ENCODE measurements at places on chromosomes 7 and 10.

DNA sequence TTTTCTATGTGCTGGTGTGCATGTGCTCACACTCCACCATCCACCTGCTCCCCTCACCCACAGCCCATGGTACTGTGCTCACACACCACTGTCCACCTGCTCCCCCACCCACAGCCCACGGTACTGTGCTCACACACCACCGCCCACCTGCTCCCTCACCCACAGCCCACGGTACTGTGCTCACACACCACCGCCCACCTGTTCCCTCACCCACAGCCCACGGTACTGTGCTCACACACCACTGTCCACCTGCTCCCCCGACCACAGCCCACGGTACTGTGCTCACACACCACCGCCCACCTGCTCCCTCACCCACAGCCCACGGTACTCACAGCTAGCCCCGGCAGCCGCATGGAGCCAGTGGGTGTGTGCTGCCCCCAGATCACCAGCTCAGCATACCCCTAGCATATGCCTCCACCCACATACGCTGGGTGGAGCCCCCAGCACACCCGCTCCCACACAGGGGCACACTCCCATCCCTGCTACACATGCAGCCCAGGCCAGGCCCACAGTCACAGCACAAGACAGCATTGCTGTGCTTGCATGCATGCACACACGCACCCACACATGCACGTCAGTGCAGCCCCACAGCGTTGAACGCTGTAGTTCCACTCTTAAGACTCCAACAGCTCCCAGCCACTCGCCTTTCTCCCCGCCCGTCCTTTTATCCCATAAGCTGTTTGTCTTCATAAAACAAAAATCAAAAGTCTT is 62.0 kb downstream of the PAX2 start:
- DNase-seq, result no peak

DNA sequence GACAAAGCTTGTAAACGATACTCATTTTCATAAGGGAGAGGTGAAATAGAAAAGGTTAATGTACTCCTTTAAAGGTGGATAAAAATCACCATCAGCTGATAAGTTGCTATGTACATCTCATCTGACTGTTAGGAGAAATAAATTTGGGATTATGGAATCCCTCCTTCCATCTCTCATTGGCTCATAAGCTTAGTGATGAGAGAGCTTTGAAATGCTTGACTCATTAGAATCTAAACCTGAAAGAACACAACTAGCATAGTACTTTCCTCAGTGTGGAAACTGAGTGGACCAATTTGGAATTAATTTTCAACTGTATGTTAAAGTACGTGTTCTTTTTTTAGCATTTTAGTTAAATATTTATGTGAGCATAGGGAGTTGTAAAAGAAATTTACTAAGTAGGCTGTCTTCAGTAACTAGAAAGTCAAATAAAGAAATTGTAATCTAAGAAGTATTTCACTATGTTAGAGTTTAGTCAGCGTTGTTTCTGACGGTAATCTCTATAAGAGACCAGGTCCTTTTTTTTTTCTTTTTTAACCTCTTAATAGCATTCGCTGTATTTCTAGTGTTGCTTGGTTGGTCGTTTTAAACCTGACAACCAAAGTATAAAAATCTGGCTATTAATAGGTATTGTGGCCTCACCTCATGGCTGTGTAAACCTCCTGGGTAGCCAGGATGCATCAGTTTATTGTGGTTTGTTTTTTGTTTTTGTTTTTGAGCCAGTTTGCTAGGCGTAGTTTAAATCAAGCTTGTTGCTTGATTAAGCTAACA is 34.4 kb downstream of the FHIP2A start:
- no peak for DNase-seq

GRCh38 chr10:125057158-125058001 is 103.0 kb downstream of the CTBP2 start:
- DNase-seq, result no peak

DNA sequence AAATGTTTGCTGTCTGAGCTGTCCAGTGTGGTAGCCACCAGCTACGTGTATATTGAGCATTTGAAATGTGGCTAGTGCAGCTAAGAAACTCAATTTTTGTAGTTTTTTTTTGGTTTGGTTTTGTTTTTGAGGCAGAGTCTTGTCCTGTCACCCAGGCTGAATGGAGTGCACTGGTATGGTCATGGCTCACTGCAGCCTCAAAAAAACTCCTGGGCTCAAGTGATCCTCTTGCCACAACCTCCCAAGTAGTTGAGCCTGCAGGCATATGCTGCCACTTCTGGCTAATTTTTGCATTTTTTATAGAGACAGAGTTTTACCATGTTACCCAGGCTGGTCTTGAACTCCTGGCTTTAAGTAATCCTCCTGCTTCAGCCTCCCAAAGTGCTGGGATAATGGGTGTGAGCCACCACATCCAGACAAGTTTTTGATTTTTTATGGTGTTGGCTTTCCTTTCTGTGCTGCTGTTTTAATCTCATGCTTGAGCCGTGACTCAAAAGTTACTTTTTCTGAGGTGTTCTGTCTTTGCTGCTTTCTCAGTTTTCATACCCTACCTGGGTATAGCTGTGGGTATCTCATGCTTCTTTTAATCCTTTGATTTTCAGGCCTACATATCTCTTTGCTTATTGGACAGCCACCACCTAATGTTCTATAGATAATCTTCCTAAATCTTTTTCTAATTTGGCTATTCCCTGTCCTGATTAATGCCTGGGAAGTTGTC is 16.0 kb downstream of the WAC start:
- DNase-seq, result no peak

DNA sequence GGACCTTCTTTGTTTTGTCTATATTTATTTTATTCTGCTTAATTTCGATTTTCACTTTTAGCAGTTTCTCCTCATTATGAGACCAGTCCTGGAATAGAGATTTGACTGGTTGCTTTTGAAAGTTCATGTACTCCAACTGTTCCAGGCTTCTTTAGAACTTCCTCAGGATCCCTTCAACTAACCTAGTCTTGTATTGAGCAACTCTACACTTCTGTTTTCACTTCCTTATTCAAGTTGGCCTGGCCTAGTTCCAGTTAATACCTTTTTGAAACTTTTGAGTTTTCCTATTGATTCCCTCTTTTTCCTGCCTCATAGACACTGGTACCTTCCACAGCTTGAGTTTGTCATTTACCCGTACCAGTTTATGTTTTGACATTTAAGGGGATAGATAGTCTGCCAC is 421.7 kb downstream of the ATRNL1 start:
- no peak for DNase-seq

- DNase-seq, result no peak
Observed at GRCh38 chr10:98246911-98247805, 20.8 kb downstream of the LOXL4 start.

GRCh38 chr10:106992055-106992454 is 172.5 kb downstream of the SORCS1 start:
- DNase-seq, result no peak

DNA sequence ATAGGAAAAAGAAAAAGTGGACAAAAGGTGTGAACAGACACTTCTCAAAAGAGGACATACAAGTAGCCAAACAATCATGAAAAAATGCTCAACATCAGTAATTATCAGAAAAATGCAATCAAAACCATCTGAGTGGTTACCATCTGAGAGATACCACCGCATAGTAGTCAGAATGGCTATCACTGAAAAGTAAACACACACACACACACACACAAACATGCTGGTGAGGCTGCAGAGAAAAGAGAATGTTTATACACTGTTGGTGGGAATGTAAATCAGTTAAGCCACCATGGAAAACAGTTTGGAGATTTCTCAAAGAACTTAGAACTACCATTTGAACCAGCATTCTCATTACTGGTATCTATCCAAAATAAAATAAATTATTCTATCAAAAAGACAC is 145.7 kb downstream of the CYP26A1 start:
- DNase-seq, result no peak

GRCh38 chr7:15461576-15461975 is 100.2 kb downstream of the AGMO start:
- no peak for DNase-seq

GRCh38 chr10:6061056-6061455 is 1.1 kb downstream of the IL2RA start:
- DNase-seq, result no peak

DNA sequence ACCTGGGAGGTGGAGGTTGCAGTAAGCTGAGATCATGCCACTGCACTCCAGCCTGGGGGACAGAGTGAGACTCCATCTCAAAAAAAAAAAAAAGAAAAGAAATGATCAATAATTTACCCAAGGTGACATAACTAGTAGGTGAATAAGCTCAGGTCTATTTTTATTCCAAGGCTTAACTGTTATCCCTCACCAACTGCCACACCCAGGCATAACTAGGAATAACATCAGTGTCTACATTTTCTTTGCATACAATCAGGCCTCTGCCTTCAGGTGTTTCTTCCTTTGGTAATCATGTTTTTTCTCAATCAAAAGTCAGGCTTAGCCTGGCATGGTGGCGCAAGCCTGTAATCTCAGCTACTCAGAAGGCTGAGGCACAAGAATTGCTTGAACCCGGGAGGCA is 26.6 kb downstream of the CPEB3 start:
- no peak for DNase-seq

All from progenitor cell of endocrine pancreas (in vitro differentiated cells).